Activated gamma-delta T cell treated with anti-CD3 and anti-CD28 coated beads, Interleukin-2, amount 50 U/mL, for 16 hours (primary cell): ENCODE measurements at places on chromosomes 11 and 22.

- no peak for DNase-seq
Observed at GRCh38 chr22:21876486-21877176, 9.2 kb upstream of the MAPK1 start.

GRCh38 chr11:122628810-122629555, 26.5 kb upstream of the UBASH3B start:
- peak; percentile 50 for DNase-seq

- no peak for DNase-seq
Observed at GRCh38 chr11:17646451-17647145, 72.8 kb upstream of the MYOD1 start.

DNA sequence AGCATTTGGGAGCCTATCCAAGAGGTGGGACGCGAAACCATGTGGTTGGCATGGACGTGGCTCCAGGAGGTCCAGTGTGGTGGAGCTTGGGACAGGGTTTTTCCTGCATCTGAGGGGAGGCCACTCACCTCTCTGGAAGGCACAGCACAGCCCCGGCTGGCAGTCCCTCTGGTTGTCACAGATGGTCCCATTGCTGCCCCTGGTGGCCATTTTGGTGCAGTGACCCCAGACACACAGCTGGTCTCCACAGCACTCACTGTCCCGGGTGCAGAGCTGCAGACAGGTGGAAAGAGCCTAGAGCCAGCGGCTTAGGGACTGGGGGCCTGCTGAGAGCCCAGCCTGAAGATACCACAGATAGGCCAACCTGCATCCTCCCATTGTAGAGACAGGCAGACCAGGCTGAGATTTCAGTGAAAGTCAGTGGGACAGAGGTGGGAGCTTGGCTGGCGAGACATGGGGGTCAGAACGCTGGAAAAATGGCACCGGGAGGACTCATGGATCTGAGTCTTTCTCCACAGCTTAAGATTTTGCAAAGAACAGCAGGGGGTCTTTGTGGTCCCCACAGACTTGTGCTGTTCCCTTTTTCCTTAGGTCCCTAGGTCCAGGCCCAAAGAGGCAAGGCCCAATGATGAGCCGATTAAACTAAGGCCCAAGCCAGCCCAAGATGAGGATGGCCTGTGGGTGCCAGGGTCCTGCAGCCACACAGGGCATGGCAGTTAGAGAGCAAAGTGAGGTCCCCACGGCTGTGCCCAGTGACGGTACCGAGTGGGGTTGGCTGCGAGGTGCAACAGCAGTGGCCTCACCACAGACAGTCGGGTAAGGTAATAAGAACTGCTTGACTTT, 41.4 kb downstream of the DKK3 start:
- DNase-seq = peak; percentile 49

GRCh38 chr11:36953976-36954375, 355.9 kb upstream of the RAG2 start:
- DNase-seq = no peak

DNA sequence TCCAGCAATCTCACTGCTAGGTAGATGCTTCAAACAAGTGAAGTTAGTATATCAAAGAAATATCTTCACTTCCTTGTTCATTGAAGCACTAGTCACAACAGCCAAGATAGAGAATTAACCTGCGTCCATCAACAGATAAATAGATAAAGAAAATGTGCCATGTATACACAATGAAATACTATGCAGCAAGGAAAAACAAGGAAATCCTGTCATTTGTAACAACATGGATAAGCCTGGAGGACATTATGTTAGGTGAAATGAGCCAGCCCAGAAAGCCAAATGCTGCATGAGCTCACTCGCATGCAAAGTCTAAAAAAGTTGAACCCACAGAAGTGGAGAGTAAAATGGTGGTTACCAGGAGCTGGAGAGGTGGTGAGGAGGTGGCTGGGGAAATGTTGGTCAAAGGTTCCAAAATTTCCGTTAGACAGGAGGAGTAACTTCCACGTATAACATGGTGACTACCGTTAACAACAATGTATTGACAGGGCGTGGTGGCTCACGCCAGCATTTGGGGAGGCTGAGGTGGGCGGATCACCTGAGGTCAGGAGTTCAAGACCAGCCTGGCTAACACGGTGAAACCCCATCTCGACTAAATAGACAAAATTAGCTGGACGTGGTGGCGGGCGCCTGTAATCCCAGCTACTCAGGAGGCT, 23.6 kb upstream of the CARS1 start:
- DNase-seq = no peak

GRCh38 chr22:45896964-45897538, 79.9 kb downstream of the WNT7B start:
- no peak for DNase-seq

DNA sequence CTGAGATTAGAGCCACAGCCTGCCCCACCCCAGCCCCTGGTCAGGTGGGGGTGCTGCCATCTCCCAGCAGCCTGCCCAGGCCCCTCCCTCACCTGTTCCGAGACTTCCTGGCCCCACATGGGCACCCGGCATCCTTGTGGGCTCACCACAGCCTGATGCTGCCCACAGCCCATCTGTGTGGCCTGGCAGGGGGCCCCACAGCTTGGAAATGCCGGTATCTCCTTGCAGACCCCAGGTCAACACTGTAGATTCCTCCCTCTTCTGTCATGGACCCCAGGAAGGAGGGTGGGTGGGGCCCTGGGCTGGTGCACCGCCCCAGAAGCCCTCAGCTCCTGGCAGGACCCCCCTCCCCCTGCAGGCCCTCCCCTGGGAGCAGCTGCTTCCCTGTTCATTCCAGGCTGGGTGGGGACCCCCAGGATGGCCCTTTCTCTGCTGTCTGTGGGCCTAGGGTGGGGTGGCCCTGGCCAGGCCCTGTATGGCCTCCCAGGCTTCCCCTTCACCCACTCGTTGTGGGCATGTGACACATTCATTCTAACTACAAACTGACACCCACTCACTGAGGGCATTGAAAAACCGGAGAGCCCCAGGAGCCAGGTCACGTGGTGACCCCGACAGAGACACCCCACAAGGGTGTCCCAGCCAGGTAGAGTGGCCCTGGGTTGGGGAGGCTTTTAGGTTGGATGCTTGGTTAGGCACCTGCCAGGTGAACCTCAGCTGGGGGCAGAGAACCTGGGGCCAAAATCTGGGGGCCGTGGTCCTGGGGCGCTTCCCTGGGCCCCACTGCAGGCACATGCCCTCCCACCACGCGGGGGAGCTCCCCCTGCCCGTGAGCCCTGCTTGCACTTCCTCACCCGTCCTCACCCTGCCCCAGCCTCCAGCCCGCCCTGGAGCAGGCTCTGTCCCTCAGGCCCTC, 44.1 kb upstream of the CCDC188 start:
- no peak for DNase-seq

DNA sequence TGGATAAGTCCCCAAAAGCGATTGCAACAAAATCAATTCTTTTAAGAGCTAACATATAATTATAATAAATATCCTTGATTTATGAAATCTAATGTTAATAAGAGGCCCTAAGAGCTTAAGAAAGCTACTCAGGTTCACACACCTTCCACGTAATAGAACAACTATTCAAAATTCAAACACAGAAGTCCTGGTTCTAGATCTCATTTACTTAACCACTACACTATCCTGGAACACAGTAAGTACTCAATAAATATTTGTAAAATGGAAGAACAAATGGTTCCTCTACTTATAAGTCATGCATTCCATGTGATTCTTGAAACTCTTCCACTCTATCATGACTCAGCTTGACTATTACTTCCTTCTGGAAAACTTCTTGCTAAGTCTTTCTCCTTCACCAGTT, 268.2 kb downstream of the FAM181B start:
- no peak for DNase-seq

DNA sequence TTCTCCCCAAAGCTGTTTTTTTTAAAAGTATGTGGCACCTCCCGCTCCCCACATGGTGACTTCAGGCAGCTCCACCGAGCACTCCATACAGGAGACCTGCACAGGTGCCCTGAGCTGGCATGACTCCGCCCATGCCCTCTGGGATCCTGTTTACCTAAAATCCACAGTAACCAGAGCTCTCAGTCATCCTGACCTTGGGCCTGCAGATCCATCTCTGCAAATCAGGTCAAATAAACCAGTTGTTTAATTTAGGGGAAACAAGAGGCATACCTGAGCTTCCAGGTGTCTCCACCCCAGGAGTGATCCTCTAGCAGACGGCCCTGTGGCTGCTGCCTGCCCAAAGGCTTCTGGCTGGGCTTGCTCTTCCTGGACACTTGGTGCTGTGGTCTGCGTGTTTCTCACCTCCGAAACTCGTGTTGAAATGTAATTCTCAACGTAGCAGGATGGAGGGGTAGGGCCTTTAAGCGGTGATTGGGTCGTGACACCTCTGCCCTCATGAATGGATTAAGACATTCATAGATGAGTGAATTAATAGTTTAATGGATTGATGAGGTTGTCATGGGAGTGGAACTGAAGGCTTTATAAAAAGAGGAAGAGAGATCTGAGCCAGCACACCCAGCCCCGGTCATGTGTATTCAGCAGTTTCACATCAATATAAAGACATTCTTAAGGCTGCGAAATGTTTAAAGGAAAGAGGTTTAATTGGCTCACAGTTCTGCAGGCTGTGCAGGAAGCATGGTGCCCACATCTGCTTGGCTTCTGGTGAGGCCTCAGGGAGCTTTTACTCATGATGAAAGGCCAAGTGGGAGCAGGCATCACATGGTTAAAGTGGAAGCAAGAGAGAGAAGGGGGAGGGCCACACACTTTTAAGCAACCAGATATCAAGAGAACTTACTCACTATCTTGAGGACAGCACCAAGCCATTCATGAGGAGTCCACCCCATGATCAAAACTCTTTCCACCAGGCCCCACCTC, 34.1 kb downstream of the LINC01488 start:
- no peak for DNase-seq

GRCh38 chr11:83523676-83524075, 237.5 kb upstream of the CCDC90B start:
- DNase-seq = no peak

DNA sequence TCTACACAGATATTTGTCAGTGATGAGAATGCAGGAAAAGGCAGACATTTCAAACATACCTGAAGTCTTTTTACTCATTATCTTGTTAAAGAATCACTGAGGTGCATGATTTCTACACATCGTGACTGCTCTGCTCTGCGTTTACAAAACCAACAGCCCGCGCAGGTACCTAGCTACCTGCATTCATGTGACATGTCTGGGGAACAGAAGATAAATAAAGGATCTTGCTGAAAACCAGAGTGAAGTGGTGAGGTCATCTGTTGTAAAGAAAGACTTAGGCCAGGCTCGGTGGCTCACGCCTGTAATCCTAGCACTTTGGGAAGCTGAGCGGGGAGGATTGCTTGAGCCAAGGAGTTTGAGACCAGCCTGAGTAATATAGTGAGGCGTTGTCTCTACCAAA, 15.7 kb downstream of the ASPHD2 start:
- no peak for DNase-seq

DNA sequence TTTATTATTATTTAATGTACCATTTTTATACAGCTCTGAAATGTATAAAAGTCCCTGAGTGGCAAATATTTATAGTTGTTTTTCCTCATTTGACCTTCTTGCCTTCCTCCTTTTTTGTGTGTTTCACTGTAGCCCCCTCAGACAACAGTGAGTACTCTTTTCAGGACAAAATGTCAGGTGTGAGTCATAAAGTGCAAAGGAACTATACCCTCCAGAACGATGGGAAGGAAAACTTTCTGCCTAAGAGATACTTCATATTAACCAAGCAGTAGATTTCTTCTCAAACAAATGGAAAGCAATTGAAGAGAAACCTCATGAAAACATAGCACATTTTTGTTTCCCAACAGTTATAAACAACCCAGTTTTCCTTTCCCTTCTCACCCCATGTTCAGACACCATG, 16.1 kb upstream of the MS4A7 start:
- no peak for DNase-seq

DNA sequence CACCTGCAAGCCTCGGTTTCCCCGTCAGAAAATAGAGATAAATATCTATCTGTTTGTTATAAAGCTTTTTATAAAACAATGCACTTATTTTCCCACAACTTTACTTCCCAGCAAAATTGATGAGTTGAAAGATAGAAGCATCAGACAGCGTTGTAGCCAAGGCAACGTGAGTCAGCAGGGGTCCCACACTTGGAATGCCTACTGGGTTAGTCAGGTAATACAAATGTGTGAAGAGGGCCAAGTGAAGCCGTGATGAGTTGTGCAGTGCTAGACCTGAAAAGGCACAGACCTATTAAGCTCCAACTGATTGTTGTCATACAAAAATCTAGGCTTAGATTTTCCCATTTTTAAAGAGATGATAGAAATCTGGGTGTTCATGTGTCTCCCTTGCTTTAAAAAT, 118.7 kb downstream of the PGR start:
- DNase-seq = no peak

GRCh38 chr11:112303616-112304015, 43.0 kb upstream of the PLET1 start:
- DNase-seq = no peak

DNA sequence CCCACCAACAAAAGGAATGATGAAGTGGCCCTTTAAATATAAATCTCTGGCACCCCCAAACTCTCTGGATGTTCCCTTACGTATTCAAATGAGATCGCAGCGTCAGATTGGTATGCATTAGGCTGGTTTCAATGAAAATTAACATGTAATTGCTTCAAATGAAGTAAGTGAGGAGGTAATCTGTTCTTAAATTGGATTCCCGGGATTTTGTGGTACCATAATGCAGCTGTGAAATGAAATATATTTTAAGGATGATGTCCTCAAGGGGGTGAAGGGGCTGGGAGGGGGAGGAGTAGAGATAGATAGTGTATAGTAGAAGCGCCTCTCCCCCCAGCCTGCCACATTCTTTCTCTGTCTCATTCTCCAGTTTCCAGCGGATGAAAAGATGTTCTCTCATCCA, 748.2 kb downstream of the NTM start:
- no peak for DNase-seq

GRCh38 chr11:66546368-66546965, at the start of gene ACTN3:
ACTN3 (plus strand) TSS chr11:66546903; CDS start chr11:66546938, 35 bp downstream.
- DNase-seq = no peak

GRCh38 chr11:69721106-69721505, 17.3 kb upstream of the FGF19 start:
- DNase-seq = no peak

DNA sequence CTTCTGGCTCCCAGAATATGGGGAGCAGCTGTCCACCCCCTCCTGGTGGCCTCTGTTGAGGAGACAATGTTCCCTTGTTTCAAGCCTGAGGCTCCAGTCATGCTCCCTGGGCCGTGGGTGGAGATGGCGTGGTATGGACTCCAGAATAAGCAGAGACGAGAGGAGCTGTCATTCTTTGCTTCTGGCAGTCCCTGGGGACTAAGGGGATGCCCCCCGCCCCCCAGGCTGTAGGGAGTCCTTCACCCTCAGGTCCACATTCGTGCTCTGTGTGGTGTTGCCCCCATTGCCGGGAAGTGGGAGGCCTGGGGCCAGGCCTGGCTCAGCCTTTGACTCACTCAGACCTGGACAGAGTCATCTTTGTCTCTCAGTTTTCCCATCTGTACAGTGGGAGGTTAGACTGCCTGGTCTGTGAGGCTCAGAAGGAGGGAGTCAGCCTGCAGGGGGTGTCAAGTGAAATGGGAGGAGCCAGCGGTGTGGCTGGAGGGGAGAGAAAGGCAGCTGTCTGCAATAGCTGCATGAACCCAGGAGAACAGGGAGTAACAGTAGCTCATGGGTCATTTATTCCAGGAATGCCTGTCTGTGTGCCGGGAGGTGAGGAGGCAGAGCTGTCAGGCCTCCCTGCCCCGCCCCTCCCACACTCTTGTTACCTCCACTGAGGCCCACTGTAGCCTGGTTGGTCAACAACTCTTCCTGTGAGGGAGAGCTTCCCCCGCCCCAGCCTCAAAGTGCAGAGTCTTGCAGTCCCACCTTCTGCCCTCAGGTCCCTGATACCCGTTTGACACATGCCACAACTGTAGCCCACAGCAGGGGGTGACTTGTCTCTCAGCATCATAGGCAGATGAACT, 6.3 kb downstream of the ARHGEF17 start:
- no peak for DNase-seq

GRCh38 chr11:85827748-85828639, 17.1 kb upstream of the SYTL2 start:
- no peak for DNase-seq

- DNase-seq = no peak
Observed at GRCh38 chr22:36279219-36279666, 26.3 kb downstream of the APOL1 start.
